Hematopoietic multipotent progenitor cell treated with erythropoietin and hydrocortisone succinate and interleukin-3 and kit ligand, for 8 days (in vitro differentiated cells): ENCODE measurements at places on chromosomes 13 and 19.

GRCh38 chr19:8337728-8338127 is 5.3 kb downstream of the KANK3 start:
- no peak for DNase-seq

DNA sequence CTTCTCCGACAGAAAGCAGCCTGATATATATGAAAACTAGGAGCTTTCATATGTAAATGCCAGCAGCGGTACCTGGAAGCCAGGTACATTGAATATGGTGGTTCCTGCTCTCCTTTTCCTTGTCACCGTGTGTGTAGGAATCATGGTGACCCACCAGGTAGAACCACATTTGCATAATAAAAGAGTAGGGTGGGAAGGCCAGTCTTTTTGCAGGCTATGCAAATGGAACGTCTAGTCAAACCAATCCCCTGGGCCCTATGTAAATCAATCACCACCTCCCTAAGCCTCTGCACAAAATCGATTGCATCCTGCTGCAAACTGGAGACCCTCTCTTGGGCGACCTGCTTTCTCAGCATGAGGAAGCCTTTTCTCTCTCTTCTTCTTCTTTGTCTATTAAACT is 22.2 kb upstream of the ZNF181 start:
- DNase-seq, result no peak

GRCh38 chr13:82800391-82800790 is 1081.9 kb downstream of the SLITRK1 start:
- DNase-seq, result no peak

DNA sequence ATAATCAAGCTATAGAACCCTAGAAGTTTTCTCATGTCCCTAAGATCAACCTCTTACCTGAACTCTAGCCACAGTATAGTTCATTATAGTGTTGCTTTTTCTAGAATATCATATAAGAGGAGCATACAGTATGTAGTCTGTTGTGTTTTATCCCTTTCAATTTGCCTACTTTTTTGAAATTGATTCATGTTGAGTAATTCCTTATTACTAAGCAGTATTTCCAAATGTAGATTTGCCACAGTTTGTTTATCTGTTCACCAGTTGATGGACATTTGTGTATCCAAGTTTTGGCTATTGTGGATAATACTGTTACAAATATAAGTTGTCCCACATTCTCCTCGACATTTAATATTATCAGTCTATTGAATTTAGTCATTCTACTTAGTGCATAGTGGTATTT is 138.0 kb downstream of the LMO7 start:
- DNase-seq, result no peak

- DNase-seq, result no peak
Observed at GRCh38 chr13:85545771-85546170, 253.4 kb downstream of the SLITRK6 start.

GRCh38 chr19:31269425-31270127 is 79.7 kb downstream of the TSHZ3 start:
- no peak for DNase-seq

GRCh38 chr19:18477042-18477779 is 39.3 kb upstream of the ISYNA1 start:
- DNase-seq, result no peak

DNA sequence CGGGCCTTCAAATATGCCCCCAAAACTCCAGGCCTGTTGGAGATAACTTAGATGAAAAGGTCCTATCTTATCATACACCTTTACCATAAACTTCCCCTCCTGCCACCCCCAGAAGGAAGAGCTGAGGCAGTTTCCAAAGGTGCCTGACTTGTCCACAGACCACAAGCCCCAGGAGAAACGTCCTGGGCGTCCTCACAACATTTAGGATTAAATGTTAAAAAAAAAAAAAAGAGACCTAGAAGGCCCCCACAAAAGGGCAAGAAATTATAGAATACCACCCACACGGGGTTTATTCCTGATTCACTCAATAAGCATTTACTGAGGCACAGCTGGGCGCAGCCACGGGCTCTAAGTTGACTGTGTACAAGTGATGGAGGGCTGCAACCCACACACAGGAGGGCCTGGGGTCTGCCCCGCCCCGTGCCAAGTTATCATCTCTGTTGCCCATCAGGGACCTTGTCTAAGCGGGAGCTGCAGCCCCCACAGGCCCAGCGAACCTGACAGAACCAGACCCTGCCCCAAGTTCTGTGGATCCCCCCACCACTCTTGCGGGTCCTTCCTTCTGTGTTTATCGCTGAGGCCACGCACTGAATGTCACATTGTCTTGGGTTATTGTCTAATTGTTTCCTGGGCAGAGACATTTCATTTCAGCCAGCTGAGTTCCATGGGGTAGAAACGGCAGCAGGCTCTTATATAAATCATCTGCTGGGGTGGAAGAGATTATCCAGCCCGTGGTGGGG is 83.0 kb upstream of the TM9SF2 start:
- DNase-seq, result no peak

DNA sequence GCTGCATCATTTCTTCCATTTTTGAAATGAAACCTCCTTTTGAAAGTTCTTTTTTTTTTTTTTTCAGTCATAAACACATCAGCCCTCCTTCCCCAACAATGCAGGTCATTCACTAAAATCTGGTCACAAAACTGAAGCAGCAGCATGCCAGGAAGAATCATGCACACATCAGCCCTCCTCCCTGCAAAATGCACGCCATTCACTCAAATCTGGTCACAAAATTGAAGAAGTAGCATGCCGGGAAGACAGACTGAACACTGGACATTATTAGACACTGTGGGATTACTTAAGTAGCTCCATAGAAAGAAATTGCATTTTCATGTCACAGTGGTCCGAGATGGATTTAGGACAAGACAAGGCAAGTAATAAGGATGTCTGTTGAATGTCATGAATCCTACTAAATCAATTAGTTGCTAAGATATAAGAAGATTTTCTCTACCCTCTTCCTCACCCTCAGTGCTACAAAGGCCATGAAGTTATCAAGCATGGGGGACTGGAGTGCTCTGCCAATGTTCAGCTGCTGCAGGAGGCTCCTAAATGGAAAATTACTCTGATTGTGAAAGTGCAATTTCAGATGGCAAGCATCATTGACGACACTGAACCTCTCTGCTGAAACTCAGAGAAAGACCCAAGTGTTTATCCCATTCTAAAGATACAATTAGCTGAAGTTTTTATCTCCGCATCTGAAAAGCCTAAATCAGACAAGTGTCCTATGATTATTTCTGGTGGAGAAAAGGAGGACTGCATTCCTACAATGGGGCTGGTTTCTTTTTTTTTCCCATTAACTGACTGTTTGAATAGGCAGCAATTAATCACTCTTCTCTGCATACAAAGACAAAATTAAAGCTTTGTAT is 913.2 kb downstream of the DIAPH3 start:
- no peak for DNase-seq

DNA sequence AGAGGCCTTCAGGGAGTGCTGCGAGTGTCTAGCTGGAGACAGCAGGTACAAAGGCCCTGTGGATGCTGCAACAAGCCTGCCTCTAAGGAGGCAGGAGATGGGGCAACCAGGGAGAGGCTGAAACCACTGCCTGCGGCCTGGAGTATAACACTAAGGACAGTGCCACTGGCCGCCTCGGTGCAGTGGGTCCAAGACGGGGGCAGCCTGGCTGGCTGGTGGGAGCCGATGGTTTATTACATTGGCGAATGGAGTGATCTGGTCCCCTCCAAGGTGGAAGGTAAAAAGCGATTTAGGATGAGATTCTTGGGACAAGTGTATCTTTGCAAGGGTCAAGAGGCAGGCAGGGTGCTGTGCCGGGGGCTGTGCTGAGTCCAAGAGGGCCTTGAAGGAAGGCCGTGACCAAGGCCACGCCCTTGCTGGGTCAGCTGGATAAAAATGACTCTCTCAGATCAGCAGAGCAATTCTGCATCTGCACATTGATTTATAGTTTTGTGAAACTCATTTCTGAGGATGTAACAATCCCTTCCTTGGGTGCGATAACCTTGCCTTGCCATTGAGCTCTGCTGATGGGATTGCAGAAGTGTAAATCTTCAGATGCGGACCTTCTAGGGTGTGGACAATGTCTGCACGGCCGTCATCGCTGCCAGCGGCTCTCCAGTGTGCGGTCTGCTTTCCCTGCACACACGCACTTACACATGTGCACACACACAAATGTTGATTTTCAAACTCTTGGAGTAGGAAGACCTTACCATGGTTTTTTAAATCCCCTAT is 6.0 kb downstream of the TMEM255B start:
- no peak for DNase-seq

GRCh38 chr13:21703846-21704245 is 33.0 kb downstream of the FGF9 start:
- DNase-seq, result no peak

DNA sequence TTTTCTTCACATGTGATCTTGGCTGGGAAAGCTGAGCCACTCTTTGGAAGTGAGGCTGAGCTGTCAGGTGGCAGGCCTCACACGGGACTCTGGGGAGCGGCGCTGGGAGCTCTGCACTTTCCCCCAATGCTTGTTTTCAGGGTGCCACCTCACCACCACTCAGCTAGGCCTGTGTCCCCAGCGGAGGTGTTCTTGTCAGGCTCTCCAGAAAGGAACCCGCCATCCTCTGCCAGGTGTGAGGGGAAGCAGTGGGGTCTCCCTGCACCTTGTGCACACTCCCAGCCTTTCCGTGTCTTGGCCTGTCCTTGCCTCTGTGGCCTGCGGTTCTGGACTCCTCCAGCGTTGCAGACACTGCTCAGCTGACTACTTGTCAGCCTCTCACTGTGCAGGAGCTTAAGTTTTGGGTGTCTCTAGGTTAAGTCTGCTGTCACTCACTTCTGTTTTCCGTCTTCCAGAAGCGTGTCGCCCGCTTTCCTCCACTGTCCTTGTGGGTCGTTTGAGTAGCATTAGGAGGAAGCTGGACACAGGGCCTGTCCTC is 51.9 kb downstream of the GGACT start:
- DNase-seq, result no peak

DNA sequence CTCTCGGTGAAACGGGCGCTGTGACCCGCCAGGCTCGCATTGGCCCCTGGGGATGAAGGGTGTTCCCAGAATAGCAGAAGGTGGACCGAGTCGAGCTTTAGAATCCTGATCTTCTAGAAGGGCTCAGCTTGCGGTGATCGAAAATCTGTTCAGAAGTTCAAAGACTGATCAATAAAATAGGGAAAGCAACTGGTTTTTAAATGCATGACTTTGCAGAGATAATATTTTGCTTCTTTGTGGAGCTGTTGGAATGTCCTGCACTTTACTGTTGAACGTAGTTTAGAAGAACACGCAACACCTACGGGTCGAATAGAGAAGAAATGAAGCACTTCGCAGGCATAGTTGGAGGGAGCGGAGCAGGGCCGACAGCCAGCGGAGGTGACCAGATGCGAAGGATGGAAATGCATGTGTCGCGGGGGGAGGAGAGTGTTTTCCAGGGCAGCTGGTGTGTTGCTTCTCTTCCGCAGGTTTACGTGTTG is 766 bp downstream of the CEBPG start:
- peak; percentile 57 for DNase-seq

GRCh38 chr13:75600371-75600770 is 35.8 kb upstream of the LMO7 start:
- no peak for DNase-seq

GRCh38 chr13:96191367-96191766 is 101.5 kb downstream of the HS6ST3 start:
- no peak for DNase-seq

DNA sequence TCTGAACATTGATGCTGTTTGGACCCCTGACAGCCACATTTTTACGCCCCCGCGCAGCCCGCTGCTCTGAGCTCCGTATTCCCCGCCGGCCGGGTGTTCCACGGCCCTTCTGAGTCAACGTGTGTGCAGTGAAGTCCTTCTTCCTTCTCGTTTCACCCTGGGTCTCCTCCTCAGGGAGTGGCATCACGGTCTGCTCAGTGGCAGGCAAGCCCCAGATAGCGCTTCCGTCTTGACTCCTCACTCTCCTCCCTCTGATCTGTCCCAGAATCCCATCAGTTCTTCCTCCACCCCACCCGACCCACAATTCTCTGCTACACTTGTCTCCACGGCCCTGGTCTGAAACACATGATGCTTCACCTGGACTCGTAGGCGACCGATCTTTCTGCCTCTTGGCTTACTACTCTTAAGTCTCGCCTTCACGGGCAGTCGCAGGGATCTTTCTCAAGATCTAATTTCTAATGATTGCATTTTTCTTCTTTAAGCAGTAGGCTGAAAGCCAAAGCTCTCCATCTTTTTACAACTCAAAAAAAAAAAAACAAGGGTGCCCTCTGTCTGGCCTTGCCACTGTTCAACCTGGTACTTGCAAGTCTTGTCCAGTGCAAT is 33.9 kb downstream of the CCNE1 start:
- DNase-seq, result peak; percentile 49

DNA sequence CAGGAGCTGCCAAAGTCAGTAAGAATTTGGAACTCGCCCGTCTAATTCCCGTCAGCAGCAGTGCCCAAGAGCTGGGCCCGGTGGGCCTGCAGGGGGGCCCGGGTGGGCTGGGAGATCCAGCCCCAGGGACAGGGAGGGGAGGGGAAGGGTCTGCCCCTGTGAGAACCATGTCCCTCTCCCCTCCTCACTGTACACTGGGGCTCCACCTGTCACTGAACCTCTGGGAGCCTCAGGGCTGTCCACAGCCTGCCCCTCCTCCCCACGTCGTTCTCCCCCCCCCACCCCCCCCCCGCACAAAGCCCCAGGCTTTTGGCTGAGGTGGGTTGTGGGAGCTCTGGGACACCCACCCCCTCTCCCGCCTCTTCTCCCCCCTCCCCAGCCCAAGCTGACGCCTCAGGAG is 8.2 kb downstream of the ZNF296 start:
- DNase-seq, result no peak

- no peak for DNase-seq
Observed at GRCh38 chr19:27754700-27755099, 1458.3 kb downstream of the UQCRFS1 start.

DNA sequence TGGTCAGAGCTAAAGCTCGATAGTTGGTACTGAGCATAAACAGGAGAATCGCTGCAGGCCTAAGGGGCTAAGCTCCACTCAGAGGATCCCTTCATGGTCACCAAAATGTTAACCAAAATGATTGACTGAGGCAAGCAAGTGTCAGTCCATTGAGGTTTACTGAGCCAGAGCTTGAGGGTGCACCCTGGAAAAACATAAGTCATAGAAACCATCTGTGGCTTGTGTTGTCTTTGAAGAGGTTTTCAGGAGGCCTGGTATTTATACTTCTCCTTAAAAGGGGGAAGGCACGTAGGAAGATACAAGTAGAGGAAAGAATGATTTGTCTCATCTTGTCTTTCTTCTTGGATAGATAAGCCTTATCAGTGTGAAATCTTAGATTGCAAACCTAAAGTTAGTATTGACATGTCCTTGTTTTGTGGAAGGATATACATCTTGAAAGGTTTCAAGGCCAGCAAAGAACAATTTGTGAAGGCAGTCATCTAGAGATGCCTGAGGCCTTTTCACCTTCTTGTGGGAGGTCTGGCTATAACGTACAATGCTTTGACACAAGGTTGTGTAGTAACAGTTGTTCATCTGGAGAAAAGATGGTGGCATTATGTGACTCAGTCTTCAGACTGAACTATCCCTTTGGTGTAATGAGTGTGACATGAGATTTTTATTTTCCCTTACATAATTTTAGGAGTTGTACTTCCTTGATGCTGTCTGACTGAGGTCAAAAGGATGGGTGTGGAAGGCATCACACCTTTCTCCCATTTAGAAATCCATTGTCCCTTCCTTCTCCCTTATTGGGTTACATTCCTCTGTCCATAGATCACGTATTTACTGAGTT is 14.7 kb upstream of the CEACAM6 start:
- DNase-seq, result no peak
